Activated CD4-positive, alpha-beta memory T cell treated with anti-CD3 and anti-CD28 coated beads, Interleukin-2, amount 10 ng/mL, durations not matched to agents 7 days and 5 days (primary cell): ENCODE measurements at places on chromosomes 5 and 9.

DNA sequence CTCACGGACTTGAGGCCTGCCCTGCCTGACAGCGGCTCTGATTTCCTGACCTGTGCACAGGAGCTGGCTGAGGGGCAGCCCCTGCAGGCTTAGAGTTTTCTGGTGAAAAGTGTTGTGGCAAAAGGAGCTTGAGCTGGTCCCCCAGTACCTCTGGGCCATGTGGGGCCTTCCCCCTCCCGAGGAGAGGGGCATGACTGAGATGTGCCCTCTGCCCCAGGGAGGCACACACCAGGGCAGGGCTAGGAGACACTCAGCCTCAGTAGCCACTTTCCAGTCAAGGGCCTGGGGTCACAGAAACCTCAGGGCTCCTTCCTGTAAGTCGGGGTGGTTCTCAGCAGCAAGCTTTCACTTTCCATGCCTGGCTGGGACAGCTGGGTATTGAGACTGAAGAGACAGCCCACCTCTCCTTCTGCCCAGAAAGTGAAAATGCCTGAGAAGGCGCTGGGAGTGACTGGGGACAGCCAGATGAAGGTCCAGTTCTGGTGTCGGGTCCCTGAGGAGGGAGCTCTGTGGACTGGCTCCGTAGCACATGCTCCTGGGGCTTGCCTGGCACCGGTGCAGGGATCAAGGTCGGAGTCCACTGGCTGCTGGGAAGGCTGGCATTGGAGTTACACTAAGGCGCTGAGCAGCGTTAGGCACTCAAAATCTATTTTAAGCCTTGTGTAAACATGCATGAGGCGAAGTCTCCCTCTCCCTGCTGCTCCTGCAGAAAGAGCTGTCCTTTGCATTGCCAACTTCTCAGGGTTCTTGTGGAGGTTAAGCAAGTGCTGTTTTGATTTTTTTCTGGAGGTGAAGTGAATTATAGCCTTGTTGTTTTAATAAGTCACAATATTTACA, 394.9 kb downstream of the GADD45G start:
- peaks cover 8% of the 10 kb centered on the region for H3K27me3 ChIP-seq
- H3K36me3 ChIP-seq = no peaks in the 10 kb centered on the region
- DNase-seq = peak; percentile 65

- H3K27ac ChIP-seq = no peak overlapping the region
- H3K4me3 ChIP-seq = no peak overlapping the region
- H3K36me3 ChIP-seq = no peaks in the 10 kb centered on the region
- H3K27me3 ChIP-seq = no peaks in the 10 kb centered on the region
- no peaks in the 10 kb centered on the region for H3K4me1 ChIP-seq
These were observed 217.4 kb downstream of the FANCC start for GRCh38 chr9:95100071-95100627.

GRCh38 chr9:132877824-132878694, at the start of gene AK8:
TSS of gene AK8 (minus strand) at chr9:132878284. CDS start at chr9:132878255, 29 bp downstream.
- H3K27me3 ChIP-seq = peaks cover 18% of the 10 kb centered on the region
- H3K4me1 ChIP-seq = peaks cover 38% of the 10 kb centered on the region
- H3K27ac ChIP-seq = peak within 1 kb of the TSS; percentile 76
- peak; percentile 79 for DNase-seq

DNA sequence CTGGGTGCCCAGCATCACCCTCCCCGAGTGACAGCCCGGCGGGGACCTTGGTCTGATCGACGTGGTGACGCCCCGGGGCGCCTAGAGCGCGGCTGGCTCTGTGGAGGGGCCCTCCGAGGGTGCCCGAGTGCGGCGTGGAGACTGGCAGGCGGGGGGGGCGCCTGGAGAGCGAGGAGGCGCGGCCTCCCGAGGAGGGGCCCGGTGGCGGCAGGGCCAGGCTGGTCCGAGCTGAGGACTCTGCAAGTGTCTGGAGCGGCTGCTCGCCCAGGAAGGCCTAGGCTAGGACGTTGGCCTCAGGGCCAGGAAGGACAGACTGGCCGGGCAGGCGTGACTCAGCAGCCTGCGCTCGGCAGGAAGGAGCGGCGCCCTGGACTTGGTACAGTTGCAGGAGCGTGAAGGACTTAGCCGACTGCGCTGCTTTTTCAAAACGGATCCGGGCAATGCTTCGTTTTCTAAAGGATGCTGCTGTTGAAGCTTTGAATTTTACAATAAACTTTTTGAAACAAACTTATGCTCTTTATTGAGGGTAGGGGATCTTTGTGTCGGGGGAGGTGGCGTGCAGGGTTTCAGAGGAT, 1.3 kb downstream of the GADD45G start:
- H3K4me3 ChIP-seq = peak overlapping the region; percentile 89
- peak overlapping the region; percentile 82 for H3K27ac ChIP-seq
- peaks cover 31% of the 10 kb centered on the region for H3K4me1 ChIP-seq

GRCh38 chr9:76602199-76602598, 143.2 kb downstream of the GCNT1 start:
- no peak overlapping the region for H3K27ac ChIP-seq
- peaks cover 4% of the 10 kb centered on the region for H3K4me1 ChIP-seq
- H3K27me3 ChIP-seq = no peaks in the 10 kb centered on the region
- H3K36me3 ChIP-seq = no peaks in the 10 kb centered on the region

DNA sequence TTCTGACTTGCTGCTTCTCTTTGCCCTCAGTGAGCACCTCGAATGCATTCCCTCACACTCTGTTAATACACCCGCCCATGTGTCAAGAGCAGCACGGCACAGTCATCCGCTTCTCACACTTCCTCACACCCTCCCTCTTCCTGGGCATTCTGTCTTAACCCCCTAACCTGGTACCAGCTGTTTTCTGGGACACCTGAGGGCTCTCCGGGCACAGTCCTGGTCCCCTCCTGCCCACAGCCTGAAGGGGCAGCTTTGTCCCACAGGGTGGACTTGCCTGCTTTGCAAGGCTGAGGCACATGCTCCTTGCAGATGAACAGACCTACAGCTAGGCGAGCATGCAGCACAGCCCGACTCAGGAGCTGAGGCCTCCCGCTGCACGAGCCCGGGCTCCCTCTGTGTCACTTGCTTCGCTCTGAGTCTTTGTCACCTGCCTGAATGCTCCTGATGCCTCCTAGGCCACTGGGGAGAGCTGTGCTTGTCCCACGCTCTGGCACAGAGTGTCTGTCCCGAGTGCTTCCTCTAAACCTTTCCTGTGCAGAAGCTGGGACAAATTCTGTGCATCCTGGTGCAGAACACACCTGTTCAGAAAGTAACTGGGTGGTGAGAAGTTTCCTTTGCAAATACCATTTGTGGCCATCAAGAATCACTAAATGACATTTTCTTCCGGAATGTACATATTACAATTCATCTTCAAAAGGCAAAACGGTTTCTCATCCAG, 47.8 kb downstream of the AHRR start:
- H3K27me3 ChIP-seq = no peaks in the 10 kb centered on the region
- peaks cover 23% of the 10 kb centered on the region for H3K36me3 ChIP-seq
- DNase-seq = peak; percentile 24

GRCh38 chr5:102663749-102664530, 91.2 kb upstream of the PAM start:
- DNase-seq = no peak
- no peaks in the 10 kb centered on the region for H3K36me3 ChIP-seq
- no peaks in the 10 kb centered on the region for H3K27me3 ChIP-seq

DNA sequence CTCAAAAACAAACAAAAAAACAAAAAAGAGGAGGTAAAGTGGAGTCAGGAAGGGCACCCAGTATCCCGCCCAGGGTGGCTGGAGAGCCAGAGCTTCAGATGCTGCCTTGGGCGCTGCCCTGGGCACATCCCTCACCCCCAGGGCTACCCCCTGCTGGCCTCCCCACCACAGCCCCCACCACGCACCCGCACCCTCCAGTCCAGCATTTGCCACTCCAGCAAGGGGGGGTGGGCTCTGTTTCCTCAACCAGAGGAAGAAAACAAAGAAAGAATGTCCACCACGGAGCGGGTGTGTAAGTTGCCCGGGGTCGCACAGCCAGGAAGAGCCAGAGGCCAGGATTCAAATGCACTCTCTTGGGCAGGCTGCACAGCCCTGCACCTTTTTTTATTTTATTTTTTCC, 86.1 kb downstream of the NTNG2 start:
- H3K36me3 ChIP-seq = no peaks in the 10 kb centered on the region
- H3K4me1 ChIP-seq = peaks cover 2% of the 10 kb centered on the region
- no peak for DNase-seq
- H3K27ac ChIP-seq = no peak overlapping the region
- H3K4me3 ChIP-seq = no peak overlapping the region
- peaks cover 24% of the 10 kb centered on the region for H3K27me3 ChIP-seq

DNA sequence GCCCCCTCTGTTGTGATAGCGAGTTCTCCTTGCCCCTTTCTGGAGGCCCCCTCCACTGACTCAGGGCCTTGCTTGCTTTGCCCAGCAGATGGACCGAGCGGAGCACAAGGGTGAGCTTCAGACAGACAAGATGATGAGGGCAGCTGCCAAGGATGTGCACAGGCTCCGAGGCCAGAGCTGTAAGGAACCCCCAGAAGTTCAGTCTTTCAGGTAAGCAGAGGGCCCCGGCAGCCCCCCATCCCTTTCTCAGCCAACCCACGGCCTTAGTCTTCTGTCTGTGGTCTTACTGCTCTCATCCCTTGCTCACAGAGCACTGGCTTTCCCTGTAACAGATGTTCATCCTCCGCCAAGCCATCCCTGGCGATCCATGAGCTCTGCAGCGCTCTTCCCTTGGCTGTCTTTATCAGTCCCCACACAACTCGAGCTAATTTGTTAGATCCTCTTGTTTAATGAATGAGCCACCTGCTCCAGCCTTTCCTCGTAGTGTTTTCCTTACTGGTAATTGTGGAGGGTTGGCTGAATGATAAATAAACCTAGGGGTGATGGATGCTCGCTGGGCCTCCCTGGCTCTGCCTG, 18.4 kb upstream of the RARS1 start:
- H3K36me3 ChIP-seq = no peaks in the 10 kb centered on the region
- H3K27me3 ChIP-seq = peaks cover 3% of the 10 kb centered on the region
- H3K27ac ChIP-seq = no peak overlapping the region
- DNase-seq = no peak

DNA sequence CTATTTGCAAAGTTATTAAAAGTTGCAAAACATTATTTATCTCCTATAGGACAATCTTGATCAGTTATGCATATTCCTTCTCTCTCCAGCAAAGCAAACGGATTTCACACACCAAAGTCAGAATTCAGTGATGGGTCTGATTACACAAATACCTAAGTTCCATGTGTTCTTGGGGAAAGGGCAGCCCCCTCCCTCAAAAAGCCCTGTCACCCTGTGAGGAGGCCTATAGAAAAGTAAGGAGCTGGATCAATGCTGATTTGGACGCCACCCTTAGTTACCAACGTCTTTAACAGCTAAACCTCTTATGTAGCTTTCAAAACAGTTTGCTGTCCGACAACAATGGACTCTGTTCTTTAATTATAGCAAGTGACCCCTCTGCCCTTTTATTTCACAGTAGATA, 6.4 kb downstream of the ZNF608 start:
- H3K27ac ChIP-seq = no peak overlapping the region
- no peaks in the 10 kb centered on the region for H3K36me3 ChIP-seq
- peaks cover 8% of the 10 kb centered on the region for H3K27me3 ChIP-seq
- H3K4me1 ChIP-seq = no peaks in the 10 kb centered on the region
- no peak overlapping the region for H3K4me3 ChIP-seq
- no peak for DNase-seq

- no peaks in the 10 kb centered on the region for H3K4me1 ChIP-seq
- no peak overlapping the region for H3K27ac ChIP-seq
- H3K27me3 ChIP-seq = no peaks in the 10 kb centered on the region
- DNase-seq = no peak
These were observed 773.4 kb downstream of the BRINP1 start for GRCh38 chr9:118595719-118596305.

DNA sequence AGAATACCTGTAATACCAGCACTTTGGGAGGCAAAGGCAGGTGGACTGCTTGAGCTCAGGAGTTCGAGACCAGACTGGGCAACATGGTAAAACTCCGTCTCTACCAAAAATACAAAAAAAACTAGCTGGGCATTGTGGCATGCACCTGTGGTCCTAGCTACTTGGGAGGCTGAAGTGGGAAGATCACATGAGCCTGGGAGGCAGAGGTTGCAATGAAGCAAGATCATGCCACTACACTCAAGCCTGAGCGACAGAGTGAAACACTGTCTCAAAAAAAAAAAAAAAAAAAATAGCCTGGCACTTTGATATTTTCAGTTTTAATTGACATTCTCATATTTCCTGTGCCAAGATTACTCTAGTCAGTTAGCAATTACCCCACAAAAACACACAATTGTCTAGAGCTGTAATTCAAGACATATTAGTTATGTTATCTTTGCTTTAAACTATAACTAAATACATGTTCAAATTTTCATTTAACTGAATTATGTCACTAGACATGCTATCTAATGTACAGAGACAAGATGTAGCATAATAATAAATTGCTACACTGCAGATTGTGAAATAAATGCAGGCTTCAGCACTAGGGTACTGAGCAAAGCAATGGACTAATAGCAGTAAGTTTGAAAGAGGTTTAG, 378.2 kb upstream of the GRAMD2B start:
- H3K4me1 ChIP-seq = no peaks in the 10 kb centered on the region
- no peak for DNase-seq
- H3K27me3 ChIP-seq = no peaks in the 10 kb centered on the region
- no peaks in the 10 kb centered on the region for H3K36me3 ChIP-seq

DNA sequence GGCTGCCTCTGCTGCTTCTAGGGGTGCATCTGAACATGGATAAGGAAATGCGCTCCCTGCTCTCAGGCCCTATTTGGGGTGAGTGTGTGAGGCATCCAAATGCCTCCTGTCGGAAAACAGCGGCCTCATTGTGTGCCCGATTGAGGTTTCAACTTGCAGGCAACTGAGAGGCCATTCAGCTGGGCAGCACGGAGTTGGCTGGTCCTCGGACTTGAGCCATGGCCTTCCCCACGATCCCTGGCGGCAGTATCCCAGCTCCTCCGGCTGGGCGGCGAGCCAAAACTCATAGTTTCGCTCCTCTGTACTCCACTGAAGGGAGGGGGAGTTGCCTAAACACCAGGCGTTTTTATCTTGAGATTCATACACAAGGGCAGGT, 597.3 kb upstream of the SGCD start:
- H3K4me3 ChIP-seq = no peak overlapping the region
- H3K27me3 ChIP-seq = peaks cover 37% of the 10 kb centered on the region
- no peak for DNase-seq
- no peaks in the 10 kb centered on the region for H3K36me3 ChIP-seq
- no peaks in the 10 kb centered on the region for H3K4me1 ChIP-seq

- H3K4me1 ChIP-seq = peaks cover 75% of the 10 kb centered on the region
- H3K27me3 ChIP-seq = no peaks in the 10 kb centered on the region
- peaks cover 55% of the 10 kb centered on the region for H3K36me3 ChIP-seq
- DNase-seq = no peak
- H3K27ac ChIP-seq = no peak overlapping the region
These were observed 96.8 kb downstream of the RAPGEF6 start for GRCh38 chr5:131538177-131538593.

DNA sequence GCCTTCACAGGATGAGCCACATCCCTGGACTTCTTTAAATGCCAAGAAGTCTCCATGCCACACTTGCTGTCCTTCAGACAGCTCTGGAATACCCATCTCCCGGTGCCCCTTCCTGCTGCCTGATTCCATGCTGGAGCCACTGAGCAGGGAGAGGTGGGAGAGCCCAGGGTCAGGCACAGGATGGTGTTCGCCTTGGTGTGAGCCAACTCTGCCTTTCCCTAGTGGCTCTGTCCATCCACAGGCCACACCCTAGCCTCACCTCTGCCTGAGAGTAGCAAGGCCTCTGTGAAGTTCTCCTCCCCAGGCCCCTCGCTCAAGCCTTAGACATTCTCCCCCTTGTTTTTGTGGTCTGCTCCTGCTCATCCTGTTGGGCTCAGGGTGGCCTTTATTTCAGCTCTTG, 54.2 kb upstream of the ANGPTL2 start:
- DNase-seq = peak; percentile 6
- H3K27ac ChIP-seq = no peak overlapping the region
- H3K27me3 ChIP-seq = peaks cover 4% of the 10 kb centered on the region
- no peaks in the 10 kb centered on the region for H3K36me3 ChIP-seq
- H3K4me3 ChIP-seq = no peak overlapping the region

- peaks cover 15% of the 10 kb centered on the region for H3K27me3 ChIP-seq
- H3K4me1 ChIP-seq = no peaks in the 10 kb centered on the region
- no peak overlapping the region for H3K27ac ChIP-seq
- H3K36me3 ChIP-seq = no peaks in the 10 kb centered on the region
- DNase-seq = no peak
These were observed 75.7 kb upstream of the GLIS3 start for GRCh38 chr9:4375424-4376200.
